ENCODE measurements at places on chromosomes 6 and 20.

GRCh38 chr20:18984238-18985200 is 170.9 kb downstream of the SCP2D1 start:
- peak; percentile 14 for DNase-seq

- DNase-seq = no peak
These were observed 31.4 kb downstream of the STK4 start for GRCh38 chr20:44997668-44998067.

- DNase-seq = no peak
These were observed 16.7 kb downstream of the RAET1L start for GRCh38 chr6:150008588-150008987.

GRCh38 chr6:23728707-23729106 is 397.3 kb upstream of the NRSN1 start:
- DNase-seq = no peak

GRCh38 chr20:47452736-47453161 is 48.9 kb upstream of the NCOA3 start:
- DNase-seq = no peak

DNA sequence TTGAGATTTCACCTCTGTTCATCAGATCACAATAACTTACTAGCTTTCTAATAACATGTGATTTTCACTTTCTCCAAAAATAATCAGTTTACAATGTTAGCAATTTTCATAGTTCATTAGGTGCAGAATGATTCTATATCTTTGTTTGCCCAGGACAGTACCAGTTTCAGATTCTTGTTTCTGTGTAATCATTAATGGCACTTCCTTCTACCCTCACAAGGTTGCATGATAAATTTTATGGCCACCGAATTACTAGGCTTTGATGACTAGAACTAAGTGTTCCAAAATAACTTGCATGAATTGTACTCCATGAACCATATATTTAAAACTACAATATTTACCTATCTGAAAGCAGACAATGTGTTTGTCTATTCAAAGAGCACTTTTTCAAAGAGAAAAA is 442.3 kb downstream of the EPHA7 start:
- DNase-seq = no peak

DNA sequence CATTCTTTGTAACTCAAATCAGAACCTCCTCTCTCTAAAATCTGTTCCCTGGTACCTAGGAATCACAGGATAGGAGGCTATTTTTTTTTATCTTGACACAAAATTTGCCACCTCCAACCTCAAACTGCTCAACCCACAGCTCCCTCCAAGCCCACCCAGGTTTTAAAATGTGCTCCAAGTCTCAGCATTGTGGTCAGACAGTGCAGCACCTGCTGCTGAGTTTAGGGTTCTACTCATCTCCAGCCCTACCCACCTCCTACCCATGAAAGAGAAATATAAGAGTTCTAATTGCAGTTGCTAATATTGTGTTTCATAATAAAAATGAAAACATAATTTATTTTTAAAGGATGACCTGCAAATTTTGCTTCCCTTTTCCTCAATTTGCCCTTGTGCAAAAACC is 496.5 kb downstream of the MAFB start:
- DNase-seq = no peak

- no peak for DNase-seq
These were observed 3.1 kb upstream of the INSM1 start for GRCh38 chr20:20364593-20365479.

GRCh38 chr20:40961686-40962640 is 66.7 kb upstream of the TOP1 start:
- no peak for DNase-seq

DNA sequence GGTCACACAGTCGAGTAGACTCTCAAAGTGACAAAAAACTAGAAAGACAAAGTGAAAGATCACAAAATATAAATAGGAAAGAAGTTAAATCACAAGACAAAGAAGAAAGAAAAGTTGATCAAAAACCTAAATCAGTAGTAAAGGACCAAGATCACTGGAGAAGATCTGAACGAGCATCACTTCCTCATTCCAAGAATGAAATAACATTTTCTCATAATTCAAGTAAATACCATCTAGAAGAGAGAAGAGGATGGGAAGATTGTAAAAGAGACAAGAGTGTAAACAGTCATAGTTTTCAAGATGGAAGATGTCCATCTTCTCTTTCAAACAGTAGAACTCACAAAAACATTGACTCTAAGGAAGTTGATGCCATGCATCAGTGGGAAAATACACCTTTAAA is 31.6 kb upstream of the GJA10 start:
- DNase-seq = no peak

All from head of caudate nucleus (tissue), 42 donors.